ENCODE measurements at places on chromosomes 5 and 9.
A peak's percentile ranks its signal among the peaks of the same experiment; 100 is the strongest.

GRCh38 chr9:2800394-2801179 lies 43.3 kb downstream of the PUM3 start:
- no peak for ATAC-seq

- no peak for ATAC-seq
Measured at GRCh38 chr5:160390787-160391696, 8.8 kb downstream of the FAM200C start.

DNA sequence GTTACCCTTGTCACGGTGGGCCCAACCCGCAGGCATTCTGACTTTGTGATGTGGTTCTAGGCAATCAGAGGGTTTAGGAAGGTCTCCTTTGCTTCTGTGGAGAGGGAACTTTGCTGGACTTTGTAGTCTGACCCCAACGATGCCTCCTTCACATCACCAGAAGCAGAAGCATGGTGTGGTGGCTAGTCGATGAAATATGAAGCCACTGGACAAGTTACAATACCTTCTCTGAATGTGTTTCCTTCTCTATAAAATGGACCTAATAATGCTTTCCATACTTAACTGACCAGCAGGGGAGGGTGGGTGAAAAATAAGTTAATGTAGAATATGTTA lies 607 bp downstream of the SPEF2 start:
- peak; percentile 2 for ATAC-seq

- no peak for ATAC-seq
Measured at GRCh38 chr5:18068826-18069225, 434.6 kb downstream of the TAF11L14 start.

DNA sequence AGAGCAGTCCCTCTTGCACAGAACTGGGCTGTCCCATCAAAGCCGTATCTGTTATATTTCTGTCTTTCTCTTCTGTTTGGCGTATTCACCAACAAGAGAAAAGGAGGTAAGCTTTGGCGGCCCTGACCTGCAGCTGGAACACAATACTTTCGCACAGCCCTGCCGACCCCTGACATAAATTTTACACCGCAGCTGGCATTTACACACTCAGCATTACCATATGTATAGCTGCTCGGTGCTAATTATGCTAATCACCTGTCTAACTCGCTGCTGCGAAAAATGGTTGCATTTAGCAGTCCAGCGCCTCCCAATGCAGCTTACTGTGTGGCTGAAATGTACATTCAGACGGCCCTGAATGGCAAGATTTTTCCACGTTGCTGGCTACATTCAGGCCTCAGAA lies 20.8 kb downstream of the PTCH1 start:
- no peak for ATAC-seq

DNA sequence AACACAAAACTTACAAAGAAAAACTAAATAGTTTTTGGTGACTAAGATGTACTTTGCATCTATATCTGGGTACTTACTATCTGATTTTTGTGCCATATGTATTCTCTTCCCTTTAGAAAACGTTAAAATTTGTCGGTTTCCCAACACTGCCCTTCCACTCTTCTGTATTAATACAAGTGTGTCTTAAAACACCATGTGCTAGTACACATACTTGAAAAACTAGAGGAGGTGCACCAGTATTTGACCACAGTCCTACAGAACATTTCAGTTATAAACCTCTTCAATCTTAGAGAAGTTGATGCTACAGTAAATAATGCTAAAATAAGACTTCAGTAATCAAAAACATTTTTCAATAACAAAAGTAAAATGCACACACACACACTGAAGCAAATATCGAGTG lies 251.2 kb downstream of the EFNA5 start:
- ATAC-seq, result no peak

DNA sequence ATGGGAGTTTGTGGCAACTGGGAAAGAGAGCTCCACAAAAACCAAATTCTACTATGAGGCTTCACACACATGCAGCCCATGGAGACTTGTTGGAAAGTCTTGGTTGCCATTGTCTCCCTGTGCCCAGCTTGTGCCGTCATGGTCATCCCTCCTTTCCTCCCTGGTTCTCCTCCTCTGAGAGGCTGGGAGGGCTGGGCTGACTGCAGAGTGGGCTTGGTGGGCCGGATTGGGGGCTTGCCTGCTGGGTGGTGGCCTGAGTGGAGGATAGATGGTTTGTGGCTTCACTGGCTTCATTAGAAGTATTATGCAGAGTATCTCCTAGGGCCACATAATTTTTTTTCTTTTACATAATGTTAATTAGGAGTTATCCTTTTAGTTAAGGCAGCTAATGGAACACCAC lies 52.3 kb upstream of the IRX2 start:
- no peak for ATAC-seq

GRCh38 chr9:90724112-90724511 lies 77.5 kb upstream of the SYK start:
- no peak for ATAC-seq

DNA sequence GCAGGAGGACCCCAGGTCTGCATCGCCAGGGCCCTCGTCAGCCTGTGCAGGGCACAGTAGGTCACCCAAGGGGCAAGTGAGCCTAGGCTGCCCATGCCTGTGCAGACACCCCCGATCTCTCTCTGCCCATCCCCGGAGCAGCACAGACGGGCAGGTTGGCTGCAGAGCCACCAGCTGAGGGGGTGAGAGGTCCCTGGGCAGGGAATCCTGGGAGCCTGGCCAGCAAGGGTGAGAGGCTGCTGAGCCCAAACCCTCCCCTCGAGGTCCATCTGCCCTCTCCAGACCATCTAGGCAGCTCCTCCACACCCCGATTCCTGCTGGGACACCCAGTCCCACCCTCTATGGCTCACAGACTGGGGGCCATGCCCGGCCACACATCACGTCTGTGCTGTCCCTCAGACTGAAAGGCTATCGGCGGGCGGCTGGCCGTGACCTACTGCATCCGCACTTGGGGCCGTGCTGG lies 2.8 kb upstream of the DPP7 start:
- no peak for ATAC-seq

DNA sequence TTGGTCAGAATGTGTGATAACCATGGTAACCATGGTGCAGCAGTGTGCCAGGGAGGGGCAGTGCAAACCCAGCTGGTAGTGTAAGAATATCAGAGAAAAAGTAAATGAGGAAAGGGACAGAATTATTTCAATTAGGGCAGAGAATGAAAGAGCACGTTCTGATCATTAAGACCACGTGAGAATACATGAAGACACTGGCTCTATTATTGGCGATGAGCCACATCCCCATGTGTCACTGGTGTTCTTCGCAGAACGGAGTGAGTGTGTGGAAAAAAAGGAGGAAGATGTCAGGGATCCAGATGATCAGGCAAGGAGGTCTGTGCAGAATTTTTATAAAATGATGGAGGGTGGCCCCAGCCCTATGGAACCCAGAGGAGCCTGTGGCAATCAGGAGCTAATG lies 315.5 kb downstream of the SEMA5A start:
- ATAC-seq, result no peak

- ATAC-seq, result peak; percentile 87
Measured at GRCh38 chr9:122075135-122076030, 17.7 kb downstream of the TTLL11 start.

GRCh38 chr5:14569948-14570691 lies 11.5 kb upstream of the OTULINL start:
- no peak for ATAC-seq
